ENCODE measurements at places on chromosomes 4 and X.

- DNase-seq = no peak
Measured at GRCh38 chrX:20067709-20068561, 48.8 kb downstream of the MAP7D2 start.

- DNase-seq = no peak
Measured at GRCh38 chr4:119207051-119207450, 5.5 kb upstream of the USP53 start.

DNA sequence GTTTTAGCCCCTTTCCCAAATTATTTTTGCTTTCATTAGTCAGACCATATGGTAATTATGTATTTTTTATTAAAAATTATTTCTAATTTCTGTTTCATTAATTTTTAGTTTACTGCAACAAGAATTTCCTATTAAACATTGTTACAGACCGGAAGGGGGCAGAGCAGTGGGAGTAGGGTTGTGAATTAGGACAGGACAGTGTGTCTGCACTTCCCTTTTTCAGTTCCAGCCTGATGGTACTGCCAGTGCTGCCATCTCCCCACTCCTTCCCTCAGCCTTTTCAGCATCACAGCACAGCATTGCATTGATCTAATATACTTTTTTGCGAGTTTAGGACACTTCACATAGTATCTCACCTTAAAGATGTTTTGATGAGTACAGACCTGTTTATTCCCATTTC, 76.5 kb downstream of the STIM2 start:
- DNase-seq = no peak

DNA sequence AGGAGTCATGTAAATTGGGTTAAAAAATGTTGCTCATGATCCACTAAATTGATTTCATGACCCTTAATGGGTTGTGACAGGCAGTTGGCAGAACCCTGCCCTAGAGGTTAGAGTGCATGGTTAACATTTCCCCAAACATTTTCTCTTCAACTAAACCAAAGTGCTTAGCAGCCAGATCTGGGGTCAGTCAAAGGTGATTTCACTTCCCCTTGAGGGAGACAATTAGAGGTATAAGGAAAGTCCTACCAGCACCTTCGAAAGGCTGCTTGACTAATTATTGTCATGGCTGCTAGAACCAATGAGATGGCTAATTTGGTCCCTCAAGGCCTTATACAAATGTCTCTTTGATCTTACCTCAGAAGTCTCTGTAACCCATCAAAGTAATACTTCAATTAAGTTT, 30.9 kb upstream of the INTS6L start:
- DNase-seq = no peak

- no peak for DNase-seq
Measured at GRCh38 chr4:51931461-51931860, 88.5 kb downstream of the DCUN1D4 start.

DNA sequence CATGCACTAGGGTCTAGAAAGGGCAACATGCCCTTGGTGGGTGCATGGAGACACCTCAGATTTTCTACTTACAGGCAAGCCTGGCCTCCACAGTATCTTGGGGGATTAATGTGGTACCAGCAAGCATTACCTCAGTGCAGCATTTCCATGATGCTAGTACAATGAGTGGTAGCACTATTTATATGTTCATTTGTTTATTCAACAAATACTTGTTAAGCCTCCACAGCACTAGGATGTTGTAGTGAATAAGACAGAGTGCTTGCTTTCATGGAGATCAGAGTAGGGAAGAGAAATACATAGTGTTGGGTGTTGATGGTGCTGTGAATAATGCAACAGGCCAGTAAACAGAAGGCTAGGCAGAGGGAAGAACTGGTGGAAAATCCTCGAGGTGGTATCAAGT, 133.4 kb downstream of the KLHL8 start:
- DNase-seq = no peak

DNA sequence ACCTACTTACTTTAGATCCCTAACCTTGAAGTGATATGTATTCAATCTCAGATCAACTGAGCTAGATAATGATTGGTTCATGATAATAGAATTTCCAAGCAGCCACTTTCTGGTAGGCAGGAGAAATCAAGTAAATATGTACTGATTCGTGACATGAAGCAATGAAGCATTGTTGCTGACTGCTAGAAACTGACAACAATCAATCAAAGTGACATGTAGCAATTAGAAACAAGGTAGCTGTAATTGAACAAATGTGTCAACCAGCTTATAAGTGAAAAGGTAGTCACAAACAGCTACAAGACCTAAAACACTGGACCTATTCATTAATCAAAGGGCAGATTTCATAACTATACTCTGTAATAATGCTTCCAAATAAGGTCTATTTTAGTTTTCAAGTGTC, 62.4 kb downstream of the PABPC4L start:
- DNase-seq = no peak

DNA sequence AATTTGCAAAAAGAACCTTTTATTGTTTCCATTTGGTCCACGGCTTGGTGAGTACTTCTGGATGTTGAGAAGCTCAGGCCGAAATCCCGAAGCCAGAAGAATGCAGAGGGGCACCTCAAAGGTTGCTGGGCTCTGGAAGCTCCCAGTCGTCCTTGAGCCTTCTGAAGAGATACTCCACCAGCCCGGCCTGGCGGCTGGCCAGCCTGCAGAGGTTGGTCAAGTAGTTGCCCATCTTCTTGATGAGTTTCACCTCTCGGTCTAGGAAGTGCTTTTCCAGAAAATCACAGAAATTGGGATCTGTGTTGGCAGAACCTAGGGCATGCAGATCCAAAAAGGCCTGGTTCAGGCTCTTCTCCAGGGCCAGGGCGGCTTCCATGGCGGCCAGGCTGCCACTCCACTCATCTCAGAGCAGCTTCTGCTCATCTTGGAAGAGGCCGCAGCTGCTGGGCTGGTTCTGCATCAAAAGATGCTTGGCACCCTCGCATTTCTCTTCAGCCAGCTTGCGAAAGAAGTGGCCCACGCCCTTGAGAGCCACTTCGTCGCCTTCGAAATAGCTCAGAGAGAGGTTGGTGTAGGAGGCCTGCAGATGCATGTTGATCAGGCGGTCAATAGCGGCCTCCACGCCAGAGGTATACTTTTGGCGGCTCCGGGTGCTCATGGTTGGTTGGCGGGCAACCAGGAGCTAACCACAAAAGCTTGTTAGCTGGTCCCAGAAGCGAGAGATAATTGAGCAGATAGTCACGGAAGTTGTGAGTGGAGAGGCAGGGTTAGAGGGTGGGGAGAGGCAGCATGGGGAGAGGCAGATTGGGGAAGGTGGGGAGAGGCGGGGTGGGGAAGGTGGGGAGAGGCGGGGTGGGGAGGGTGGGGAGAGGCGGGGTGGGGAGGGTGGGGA, 76.5 kb upstream of the TSPAN7 start:
- DNase-seq = no peak

DNA sequence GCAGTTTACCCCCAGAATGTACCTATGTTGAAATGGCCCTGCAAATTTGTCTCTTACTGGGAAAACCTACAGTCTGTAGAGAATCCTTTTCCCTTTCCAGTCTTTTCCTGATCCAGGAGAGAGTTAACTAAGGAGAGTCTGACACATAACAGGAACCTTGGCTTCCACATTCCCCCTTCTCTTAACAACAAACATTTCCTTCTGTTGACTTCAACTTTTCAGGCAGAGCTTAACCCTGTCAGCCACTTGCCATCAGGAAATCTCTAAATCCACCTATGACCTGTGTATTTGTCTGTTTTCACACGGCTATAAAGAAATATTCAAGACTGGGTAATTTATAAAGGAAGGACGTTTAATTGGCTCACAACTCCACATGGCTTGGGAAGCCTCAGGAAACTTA, 45.6 kb upstream of the GPR78 start:
- no peak for DNase-seq

- no peak for DNase-seq
Measured at GRCh38 chr4:41791557-41791956, 43.0 kb upstream of the PHOX2B start.

- no peak for DNase-seq
Measured at GRCh38 chrX:134653835-134654234, 4.4 kb downstream of the PLAC1 start.

DNA sequence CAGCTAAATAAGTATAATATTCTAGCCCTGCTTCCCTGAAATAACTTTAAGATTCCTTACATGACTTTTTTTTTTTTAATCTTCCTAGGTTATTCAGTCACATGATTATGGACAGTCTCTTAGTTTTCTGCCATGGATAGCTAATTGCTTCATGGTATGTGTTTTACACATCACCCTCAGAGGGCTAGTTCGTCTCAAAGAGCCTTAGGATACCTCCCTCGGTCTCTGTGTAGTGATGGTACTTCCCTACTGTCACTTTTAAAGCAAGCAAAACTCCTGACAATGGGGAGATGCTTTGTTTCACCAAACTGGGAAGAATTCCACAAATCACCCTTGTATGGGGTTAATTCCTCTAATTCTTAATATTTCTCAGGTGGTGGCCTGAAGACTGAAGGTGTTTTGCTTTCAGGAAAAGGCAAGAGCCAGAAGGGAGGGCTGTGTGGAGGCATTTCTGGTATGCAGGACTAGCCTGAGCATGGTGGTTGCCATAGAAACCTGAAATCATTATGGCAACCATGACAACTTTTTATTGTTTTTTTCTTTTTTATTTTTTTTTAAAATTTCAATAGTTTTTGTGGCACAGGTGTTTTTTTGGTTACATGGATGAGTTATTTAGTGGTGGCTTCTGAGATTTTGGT, 70.4 kb downstream of the BEX3 start:
- no peak for DNase-seq

DNA sequence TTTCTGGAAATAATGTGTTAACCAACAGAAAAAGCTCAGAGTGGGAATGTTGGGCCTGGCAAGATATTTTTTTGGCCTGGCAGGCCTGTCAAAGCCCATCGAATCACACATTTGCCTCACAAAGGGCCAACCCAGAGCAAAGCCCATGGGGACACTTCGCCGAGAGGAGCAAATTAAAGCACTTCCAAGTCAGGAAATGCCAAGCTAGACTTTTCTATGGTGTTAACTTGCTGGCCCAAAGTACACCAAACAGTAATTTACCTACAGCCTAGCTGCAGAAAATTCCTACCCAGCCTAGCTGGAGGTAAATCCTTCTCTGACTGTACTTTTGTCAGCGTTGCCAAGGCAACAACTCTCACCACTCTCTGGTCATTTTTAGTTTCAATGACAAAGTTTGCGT, 288.6 kb upstream of the LDB2 start:
- DNase-seq = no peak

DNA sequence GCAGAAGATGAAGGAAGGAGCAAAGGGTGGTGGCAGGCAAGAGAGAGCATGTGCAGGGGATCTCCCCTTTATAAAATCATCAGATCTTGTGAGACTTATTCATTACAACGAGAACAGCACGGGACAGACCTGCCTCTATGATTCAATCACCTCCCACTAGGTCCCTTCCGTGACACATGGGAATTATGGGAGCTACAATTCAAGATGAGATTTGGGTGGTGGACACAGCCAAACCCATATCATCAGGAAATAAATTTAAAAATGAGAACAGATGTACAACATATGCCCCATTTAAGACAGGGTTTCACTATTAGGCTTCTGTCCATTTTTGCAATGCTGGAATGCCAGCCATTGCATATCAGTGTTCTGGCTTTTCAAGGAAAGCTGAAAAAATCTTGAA, 346.7 kb upstream of the SLIT2 start:
- no peak for DNase-seq

DNA sequence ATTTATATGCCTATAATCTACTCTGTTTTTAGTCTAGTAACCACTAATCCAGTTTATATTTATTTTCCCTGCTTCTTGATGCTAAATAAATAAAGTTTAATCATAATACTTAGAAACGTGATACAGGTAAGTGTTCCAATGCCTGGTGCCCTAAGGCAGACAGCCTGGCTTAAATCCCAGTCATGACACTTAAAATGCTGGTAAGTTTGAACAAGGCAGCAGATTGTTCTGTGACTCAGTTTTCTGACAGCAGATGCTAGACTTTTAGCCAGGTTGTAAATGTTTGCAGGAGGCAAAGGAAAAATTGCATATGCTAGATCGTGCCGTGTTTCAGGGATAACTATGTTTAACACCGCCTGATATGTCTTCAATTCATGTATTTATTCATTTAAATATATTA, 2661.6 kb downstream of the PCDH7 start:
- DNase-seq = no peak

DNA sequence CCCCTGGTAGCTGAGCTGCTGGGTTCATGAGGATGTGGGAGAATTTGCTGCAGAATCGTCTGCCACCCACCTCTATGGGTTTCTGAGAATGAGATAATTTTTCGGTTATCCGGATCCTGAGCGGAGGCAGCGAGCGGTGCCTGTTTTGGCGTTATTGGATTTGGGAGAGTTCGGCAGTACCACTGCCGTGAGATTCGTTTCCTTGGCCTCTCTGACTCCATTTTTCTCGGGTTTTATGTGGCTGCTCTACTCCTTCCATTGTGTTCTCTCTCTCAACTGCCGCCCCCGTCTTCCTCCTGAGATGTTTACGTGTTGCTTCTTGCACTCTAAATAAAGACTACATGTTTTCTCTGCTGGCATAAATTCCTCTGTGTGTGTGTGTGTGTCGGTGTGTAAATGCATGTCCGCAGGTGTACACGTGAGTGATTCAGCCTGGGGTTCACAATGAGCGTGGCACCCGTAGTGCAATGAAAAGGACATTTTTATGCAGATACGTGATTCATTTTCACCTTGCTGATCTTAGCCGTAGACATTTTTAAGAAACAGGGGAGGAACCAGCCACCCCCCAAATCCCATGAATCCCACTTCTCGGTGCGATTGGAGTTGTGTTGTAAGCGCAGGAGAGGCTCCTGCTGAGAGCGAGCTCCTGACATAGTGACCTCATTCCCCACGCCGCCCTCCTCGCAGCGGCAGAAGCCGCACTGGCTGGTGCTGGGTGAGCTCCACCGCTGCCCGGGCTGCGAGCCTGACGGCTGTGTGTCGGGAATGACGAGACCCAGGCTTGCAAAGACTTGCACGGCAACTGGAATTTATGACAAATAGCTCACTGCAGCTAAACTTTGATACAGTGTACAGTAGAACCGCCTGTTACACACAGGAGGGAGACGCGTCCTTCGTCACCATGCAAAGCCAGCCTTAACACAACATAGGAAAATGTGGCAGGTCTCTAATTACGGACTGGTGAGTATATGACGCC, 82.2 kb downstream of the STOX2 start:
- DNase-seq = no peak

DNA sequence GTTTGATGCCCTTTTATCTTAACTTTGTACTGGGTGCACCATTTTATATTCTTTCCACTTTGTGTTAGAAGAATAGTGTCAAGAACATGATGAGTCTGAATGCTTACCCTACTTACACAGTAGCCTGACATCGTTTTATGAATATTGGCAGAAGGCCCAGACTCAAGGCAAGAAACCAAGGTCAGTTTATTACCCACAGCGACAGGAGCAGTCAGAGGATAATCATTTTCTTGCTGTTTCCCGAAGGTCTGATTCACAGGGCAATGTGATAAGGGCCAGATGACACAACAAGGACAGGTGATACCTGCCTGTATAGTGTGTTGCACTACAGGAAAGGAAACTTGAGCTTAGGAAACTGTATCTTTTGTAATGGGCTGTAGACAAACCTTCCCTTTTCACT, 417.4 kb downstream of the SPOCK3 start:
- no peak for DNase-seq

DNA sequence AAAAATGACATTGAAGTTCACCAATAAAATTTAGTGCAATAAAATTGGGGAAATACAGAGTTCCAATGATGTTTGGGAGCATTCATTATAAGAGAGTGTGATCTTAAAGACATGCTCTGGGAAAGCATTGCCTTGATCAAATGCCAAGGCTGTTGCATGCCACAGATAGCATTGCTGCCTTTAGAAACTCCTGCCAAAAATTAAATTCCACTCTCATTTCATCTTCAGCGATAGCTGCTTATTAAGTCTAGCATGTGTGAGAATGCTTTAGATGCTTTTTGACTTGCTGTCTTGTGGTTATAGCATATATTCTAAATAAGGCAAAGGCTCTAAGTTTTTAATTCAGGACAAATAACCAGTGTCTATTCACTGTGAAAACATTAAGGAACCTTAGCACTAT, 49.3 kb downstream of the NPNT start:
- no peak for DNase-seq
